ENCODE measurements at places on chromosomes 16 and 17.

- no peak for DNase-seq
Observed at GRCh38 chr17:64269687-64270649, 6.9 kb upstream of the TEX2 start.

GRCh38 chr17:69175625-69176456, 34.1 kb upstream of the ABCA6 start:
- DNase-seq, result no peak

DNA sequence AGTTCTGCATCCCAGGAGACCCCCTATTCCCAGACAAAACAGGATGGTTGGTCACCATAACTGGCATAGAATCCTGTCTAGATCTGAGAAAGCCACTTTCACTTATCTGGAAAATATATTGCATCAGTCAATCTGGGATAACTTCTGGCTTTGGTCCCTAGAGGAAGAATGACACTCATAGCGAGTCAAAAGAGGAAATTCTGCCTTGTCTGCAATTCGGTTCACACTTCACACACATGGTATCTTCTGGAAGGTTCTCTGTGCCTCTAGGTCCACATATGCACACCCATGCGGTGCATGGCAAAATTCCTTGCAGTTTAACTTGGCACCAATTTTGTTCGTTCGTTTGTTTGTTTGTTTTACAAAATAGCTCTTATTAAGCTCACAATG, 49.2 kb upstream of the WSCD1 start:
- DNase-seq, result no peak

DNA sequence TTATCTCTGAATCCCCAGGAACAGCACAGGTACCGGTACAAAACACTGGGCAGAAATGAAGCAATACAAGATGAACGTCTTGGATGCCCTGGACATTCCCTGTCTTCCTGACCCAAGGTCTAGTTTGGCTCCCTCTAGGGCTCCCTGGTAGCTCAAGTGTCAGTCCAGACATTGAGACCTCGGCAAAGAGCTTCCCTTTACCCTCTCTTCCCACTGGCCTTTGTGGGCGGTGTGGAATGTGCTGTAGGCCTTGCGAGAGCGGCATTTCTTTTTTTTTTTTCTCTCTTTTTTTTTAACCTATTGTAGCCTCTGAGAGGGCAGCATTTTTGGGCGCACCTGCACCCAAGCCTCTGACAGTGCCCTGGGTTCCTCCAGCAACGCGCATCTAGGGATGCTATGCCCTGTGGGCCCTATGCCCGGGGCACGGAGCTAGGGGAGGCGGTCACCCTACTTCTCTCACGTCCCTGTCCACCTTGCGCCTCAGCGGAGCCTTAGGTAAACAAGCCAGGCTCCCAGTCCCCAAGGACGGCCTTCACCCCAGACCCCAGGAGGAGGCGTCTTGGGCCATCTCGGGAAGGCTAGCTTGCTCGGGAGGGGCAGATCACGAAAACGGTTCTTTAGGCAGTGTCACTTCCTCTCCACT, 1.2 kb upstream of the NFATC3 start:
- DNase-seq, result no peak

GRCh38 chr16:48450367-48450766, 65.2 kb upstream of the SIAH1 start:
- no peak for DNase-seq

- DNase-seq, result no peak
Observed at GRCh38 chr17:43528319-43528987, 17.7 kb downstream of the ETV4 start.

DNA sequence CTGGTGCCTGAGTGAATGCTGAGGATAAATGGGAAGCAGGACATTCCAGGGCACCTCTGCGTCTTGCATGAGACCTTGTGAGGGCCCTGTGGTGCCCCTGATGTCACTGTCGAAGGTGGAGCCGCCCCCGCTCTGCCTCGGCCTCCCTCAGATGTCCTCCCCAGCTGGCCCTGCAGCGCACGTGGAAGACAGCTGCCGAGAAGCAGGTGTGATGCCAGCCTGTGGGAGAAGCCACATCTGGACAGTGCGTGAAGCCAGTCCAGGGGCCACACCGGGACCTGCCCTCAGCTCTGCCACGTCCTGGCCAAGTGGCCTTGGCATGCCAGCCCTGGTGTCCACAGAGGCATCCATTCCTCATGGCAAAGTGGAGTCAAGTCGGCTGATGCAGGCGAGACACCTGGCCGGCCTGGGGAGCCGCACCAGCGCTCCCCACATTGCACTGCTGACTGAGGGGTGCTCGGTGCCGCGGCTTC, 21.6 kb upstream of the METRNL start:
- no peak for DNase-seq

DNA sequence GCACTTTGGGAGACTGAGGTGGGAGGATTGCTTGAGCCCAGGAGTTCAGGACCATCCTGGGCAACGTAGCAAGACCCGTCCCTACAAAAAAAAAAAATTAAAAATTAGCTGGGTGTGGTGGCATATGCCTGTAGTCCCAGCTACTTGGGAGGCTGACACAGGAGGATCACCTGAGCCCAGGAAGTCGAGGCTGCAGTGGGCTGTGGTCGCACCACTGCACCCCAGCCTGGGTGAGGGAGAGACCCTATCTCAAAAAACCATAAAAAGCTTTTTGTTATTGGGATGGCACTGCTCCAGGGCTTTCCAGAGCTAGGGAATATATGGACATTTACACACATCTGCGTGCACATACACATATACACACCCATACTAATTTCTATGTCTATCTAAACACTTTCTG, 8.1 kb upstream of the ARMC5 start:
- DNase-seq, result no peak

GRCh38 chr17:181245-182049, at the start of gene DOC2B:
Gene DOC2B (minus strand): TSS chr17:181650. CDS start chr17:181479, 171 bp downstream.
- no peak for DNase-seq

DNA sequence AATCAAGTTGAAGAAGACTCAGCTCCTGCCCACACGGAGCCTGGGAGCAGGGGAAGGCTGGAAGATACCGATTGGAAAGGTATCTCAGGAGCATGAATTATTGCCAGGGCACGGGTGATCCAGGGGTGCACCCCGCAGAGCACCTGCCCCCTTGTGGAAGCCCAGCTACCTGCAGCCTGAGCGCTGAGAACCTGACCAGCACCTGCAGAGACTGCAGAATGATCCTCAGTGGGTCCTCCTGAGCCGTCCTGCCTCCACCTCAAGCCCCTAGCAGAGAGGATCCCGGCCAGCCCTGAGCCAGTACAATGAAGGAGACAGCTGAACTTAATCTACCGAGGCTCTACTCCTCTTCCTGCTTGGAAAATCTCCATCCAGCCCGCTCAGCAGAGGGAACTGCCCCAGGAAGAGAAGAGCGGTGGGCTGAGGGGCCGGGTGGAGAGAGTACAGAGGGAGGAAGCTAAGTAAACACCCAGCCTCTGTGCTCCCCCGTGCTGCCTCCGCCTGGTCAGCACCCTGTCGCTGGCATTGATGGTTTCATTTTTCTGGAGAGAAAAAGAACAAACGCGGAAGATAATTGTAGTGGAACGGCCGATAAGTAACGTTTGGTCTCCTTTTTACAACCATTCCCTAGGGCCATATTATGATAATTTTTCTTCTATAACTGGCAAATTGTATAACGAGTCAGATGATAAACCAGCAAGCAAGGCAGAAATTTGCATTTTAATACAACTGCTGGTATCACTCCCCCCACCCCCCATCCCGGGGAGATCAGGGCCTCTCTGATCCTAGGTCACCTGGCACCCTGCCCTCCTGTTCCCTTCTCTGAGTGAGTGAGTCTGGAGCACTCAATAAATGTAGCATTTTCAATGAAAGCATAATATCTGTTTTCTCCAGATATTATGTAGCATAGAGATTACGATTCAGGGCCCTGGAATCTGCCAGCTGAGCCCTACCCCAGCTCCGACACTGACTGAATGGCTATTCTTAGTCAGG, 204.5 kb upstream of the RPL38 start:
- DNase-seq, result peak; percentile 19

DNA sequence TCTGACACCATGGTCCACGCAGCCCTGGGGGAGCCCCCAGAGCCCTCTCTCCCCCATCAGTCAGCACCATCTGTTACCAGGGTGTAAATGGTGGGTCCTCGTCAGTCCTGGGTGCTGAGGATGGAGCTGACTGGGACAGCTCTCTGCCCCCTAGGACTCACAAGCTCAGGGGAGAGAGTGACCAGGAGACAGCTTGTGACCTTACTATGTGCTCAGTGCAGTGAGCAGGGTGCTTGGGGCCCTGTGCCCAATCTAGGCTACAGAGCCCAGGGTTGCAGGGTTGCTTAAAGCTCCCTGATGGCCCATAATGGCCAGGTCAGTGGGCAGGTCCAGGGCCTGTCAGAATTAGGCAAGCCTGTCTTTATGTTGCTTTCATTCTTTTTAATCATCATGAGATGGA, 11.3 kb downstream of the MMP2 start:
- DNase-seq, result no peak

DNA sequence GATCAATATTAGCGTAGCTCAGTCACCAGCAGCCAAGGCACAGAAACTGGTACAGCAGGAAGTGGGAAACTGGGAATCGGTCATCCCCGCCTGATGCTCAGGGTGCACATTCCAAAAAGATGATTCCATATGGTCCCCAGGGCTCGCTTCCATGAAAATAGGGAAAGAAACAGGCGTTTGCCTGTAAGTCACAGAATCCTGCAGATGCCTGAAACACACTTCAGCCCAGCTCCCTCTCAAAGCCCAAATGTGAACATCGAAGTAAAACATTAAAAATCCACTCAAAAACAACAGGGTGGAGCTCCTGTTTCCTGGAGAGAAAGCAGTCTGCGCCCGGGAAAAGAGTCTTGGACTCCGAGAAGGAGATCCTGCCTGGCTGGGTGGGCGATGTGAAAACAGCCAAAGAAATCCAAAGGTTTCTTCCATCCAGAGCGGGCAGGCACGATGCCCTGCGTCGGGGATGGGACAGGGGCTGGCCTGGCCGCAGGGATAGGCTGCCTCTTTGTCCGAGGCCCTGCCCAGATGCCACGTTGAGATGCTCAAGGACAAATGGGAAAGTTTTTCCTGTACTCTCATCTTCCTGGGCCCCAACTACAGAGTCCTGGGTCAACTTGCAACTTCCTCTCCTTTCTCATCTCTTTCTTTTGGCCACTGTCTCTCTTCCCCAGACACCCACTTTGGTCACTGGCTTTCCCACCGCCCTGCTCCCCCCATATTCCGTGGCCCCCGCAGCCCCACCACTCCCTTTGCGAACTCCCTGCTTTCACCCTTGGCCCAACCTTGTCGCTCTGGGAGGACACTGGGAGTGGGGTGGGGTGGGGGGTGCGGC, 743 bp downstream of the WIPI1 start:
- no peak for DNase-seq

DNA sequence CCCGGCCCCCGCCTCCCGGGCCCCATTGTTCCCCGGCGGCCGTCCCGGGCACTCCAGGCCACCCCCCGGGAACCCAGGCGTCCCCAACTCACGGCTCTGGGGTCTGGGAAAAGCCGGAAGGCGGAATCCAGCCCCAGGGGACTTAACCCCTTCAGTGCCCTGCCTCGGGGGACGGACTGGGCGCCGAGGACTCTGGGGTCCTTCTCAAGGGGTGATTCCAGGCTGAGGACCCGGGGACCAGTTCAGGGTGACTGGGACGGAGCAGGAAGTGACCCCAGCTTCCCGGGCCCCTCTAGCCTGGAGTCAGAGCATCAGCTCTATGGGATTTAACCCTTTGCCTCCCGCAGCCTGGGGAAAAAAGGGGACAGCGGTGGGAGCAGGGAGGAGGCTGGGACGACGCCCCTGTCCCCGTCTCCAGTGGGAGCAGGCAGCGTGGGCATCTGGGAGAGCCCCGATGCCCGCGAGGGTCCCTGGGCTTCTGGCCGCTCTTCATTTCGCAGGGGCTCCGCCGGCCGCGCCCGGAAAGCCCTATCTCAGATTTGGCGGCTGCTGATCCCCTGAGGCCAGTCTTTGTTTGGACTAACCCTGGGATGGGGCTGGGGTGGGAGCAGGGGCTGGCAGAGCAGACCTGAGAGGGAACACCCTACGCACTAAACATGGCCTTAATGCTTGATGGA, at the start of gene ZNF629:
ZNF629 (minus strand) TSS at position 270 of the 677 bp plus-strand sequence. CDS start 2,723 bp downstream, outside the sequence.
- no peak for DNase-seq

GRCh38 chr17:38886643-38887010, 16.8 kb downstream of the LASP1 start:
- DNase-seq, result no peak

DNA sequence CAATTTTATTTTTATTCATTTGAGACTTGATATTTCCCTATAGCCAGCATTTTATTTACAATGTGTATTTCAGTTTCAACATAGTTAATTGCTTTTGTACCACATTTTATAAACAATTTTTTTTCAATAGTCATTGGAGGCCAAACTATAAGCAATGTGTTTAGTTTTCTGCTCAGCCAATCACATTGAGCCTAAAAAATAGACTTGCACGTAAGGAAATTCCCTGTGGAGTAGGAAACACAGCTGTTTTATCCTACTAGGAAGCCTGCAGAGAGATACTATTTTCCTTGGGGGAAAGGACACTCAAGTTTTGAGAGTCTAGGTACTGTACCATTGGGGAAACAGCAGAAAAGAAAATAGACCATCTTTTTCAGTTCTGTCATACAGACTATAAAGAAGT, 410.2 kb upstream of the GOT2 start:
- no peak for DNase-seq

GRCh38 chr17:10931133-10931532, 93.2 kb upstream of the PIRT start:
- DNase-seq, result no peak

DNA sequence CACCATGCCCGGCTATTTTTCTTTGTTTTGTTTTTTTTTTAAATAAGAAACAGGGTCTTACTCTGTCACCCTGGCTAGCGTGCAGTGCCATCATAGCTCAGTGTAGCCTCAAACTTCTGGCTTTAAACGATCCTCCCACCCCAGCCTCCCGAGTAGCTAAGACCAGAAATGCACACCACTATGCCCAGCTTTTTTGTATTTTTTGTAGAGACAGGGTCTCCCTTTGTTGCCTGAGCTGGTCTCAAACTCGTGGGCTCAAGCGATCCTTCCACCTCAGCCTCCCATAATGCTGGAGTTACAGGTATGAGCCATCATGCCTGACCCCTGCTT, 59.7 kb downstream of the WWP2 start:
- no peak for DNase-seq

DNA sequence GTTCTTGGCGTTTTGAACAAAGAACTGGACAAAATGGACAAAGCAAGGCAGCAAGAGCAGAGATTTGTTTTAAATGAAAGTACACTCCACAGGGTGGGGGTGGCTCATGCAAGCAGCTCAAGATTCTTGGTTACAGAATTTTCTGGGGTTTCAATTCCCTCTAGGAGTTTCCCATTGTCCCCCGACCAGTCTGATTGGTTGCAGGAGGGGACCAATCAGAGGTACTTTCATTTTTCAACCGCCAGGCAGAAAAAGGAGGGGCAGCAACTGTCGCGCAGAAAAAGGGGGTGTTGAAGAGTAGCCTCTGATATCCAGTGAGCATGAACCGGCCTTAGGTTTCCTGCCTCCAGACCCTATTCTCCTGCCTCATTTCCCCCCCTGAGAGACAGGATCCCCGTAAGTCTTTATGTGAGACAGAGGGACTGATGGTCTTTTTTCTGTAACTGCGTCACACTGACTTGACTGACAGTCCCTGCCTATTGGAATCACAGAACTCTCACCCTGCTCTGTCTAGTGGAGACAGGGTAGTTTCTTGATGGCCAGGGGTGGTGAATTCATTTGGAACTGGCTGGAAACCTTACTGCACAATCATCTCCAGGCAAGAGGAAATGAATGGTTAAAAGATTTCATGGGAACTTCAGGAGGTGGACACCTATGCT, 59.4 kb upstream of the ALOX12 start:
- no peak for DNase-seq
